Transverse colon (tissue), 4 donors: ENCODE measurements at places on chromosomes 4 and X. TPM values are rescaled to one million over a fixed set of nuclear protein-coding genes. Genes with fewer than 3 reads are reported as not detected.

The CLDN2 gene
- total RNA-seq = 0.27 TPM

The SMARCA1 gene
- 5.9 TPM for total RNA-seq

The MAOA gene
- total RNA-seq = 425 TPM

The AFF2 gene
- total RNA-seq = 0.27 TPM

The YIPF7 gene
- not detected for total RNA-seq

The CTAG2 gene
- not detected for total RNA-seq

The SPANXC gene
- not detected for total RNA-seq

The FOXR2 gene
- not detected for total RNA-seq

The FGFBP1 gene
- 8.6 TPM for total RNA-seq

The RHOXF2B gene
- total RNA-seq = not detected

The SCRG1 gene
- 1.1 TPM for total RNA-seq

The CLNK gene
- 0.48 TPM for total RNA-seq

The CENPE gene
- total RNA-seq = not detected

The MAGEA2 gene
- not detected for total RNA-seq

The QRFPR gene
- 0.82 TPM for total RNA-seq

The SH3D19 gene
- 130 TPM for total RNA-seq

The TBX22 gene
- not detected for total RNA-seq

The LRAT gene
- 0.41 TPM for total RNA-seq

The NLGN4X gene
- total RNA-seq = 1.7 TPM

The DKK2 gene
- 0.55 TPM for total RNA-seq

The CCSER1 gene
- 31.8 TPM for total RNA-seq
